ENCODE measurements at places on chromosomes 1 and 21. TPM values are rescaled to one million over a fixed set of nuclear protein-coding genes. Genes with fewer than 3 reads are reported as not detected.
A peak's percentile ranks its signal among the peaks of the same experiment; 100 is the strongest.

- peak; percentile 65 for DNase-seq
- no peaks in the 10 kb centered on the region for H3K27me3 ChIP-seq
- H3K27ac ChIP-seq = no peak overlapping the region
- no peak overlapping the region for H3K4me3 ChIP-seq
- H3K4me1 ChIP-seq = peaks cover 3% of the 10 kb centered on the region
Observed at GRCh38 chr1:246214708-246215509, 292.2 kb downstream of the SMYD3 start.

The MYBPH gene
- total RNA-seq = not detected

The HS2ST1 gene
- total RNA-seq = 19.3 TPM

DNA sequence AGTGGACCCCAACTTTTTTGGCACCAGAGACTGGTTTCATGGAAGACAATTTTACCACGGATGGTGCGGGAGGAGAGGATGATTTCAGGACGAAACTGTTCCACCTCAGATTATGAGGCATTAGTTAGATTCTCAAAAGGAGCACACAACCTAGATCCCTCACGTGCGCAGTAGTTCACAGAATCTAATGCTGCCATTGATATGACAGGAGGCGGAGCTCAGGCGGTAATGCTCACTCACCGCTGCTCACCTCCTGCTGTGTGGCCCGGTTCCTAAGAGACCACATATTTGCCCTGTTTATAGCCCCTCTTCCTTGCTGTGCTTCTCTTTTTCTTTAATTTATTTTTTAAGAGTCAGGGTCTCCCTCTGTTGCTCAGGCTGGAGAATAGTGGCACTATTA, 4.6 kb downstream of the NTRK1 start:
- H3K27ac ChIP-seq = no peak overlapping the region
- DNase-seq = no peak
- no peak overlapping the region for H3K4me3 ChIP-seq
- H3K27me3 ChIP-seq = no peaks in the 10 kb centered on the region

DNA sequence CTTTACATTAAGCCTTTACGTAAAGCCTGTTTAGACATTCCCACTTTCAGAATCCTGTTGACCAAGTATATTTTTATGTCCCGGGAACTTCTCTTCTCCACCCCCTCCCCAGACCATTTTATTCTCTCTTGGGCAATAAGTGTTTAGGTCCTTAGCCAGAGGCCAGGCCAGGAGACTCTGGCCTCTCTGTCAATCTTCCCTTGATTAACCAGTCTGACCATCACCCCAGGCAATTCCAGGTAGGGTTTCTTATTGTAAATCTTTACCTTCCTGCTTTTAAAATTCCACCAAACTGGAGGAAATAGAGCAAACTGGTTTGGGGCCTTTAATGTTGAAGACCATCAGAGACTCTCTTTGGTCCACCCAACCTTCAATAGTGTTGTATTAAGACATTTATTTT, 12.2 kb upstream of the IFI6 start:
- H3K27ac ChIP-seq = no peak overlapping the region
- no peak for DNase-seq
- no peaks in the 10 kb centered on the region for H3K4me1 ChIP-seq
- H3K4me3 ChIP-seq = no peak overlapping the region
- H3K36me3 ChIP-seq = no peaks in the 10 kb centered on the region

DNA sequence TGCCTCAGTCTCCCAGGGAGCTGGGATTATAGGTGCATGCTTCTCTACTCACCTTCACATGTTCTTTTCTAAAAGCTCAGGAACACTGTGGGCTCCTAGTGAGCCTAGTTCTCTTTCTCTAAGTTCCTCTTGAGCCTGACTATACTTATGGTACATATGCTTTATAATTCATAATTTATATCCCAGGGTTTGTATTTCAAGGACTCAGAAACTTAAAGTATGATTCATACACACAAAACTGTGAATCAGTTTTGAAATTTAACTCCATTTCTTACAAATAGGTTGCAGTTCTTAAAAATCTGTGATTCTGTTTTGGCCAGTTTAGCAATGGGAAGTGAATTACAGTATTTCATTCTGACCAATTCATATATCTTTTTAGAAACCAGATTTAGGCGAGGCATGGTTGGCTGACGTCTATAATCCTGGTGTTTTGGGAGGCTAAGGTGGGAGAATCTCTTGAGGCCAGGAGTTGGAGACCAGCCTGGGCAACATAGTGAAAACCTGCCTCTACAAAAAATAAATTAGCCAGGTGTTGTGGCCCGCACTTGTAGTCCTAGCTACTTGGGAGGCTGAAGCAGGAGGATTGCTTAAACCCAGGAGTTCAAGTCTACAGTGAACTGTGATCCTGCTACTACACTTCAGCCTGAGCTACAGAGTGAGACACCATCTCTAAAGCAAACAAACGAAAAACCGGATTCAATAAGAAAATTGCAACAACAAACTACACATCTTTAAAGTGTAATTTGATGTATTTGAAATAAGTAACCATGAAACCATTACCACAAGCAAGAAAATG, 15.6 kb downstream of the RASAL2 start:
- no peak overlapping the region for H3K4me3 ChIP-seq
- H3K27ac ChIP-seq = no peak overlapping the region
- H3K27me3 ChIP-seq = no peaks in the 10 kb centered on the region
- peaks cover 7% of the 10 kb centered on the region for H3K4me1 ChIP-seq

The SPOCD1 gene
- total RNA-seq = 8.1 TPM

The IGFN1 gene
- not detected for total RNA-seq

The TESK2 gene
- total RNA-seq = 5.4 TPM

The MCOLN2 gene
- total RNA-seq = 7.1 TPM

The SLC9C2 gene
- total RNA-seq = 0.98 TPM

The ARHGEF16 gene
- total RNA-seq = 13.1 TPM

The PLA2G2C gene
- not detected for total RNA-seq

GRCh38 chr21:44375281-44375651, 21.8 kb downstream of the TRPM2 start:
- H3K4me3 ChIP-seq = no peak overlapping the region
- no peaks in the 10 kb centered on the region for H3K36me3 ChIP-seq
- H3K27me3 ChIP-seq = no peaks in the 10 kb centered on the region
- H3K27ac ChIP-seq = no peak overlapping the region
- no peaks in the 10 kb centered on the region for H3K4me1 ChIP-seq

DNA sequence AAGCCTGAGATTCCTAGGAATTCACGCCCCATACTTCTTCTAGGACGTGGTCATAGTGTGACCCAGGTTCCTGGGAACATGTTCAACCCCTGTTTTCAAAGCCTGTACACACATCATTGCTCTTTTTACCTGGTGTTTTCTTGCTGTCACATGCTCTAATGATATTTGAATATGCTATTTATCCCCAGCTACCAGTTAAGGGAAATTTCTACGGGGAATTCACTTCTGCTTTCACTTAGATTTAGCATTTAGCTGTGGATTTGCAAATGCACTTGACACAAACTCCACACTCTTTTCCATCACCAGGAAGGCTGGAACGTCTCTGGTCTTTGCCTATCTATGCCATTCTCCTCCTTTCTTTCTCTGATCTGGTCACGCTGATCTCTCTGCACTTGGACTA, 11.3 kb upstream of the SAMSN1 start:
- no peak overlapping the region for H3K27ac ChIP-seq
- H3K4me3 ChIP-seq = no peak overlapping the region
- no peaks in the 10 kb centered on the region for H3K27me3 ChIP-seq
- no peak for DNase-seq

DNA sequence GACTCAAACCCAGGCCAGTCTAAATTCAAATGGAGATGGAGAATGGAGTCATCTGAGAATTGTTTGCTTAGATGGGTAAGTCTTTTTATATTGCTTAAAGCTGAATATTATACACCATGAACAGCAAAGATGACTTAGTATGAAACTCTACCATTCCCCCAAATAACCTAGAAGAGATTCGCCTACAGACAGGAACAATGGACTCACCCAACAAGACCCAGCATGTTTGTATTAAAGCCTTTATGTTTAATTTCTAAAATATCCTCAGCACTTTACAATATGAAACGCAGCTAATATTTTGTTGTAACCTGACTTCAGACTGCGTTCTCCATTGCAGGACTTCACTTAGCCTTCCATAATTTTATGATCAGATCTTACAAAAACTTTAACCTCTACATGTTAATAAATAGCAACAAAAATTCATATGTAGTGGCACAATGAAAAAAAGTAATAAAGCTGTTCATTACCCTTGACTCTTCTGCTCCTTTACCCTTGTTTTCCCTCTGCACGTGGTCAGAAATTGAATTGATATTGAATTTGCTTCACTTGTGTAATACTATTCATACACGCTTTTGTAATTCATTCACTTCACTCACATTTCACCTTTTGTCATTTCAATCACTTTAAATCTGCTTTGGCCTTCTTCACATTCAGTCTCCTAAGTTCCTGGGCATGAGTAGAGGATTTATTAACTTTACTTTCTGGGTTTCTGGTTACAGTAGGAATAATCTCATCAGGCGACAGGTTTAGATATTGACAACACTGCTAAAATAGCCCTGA, 177.3 kb upstream of the PTBP2 start:
- H3K4me3 ChIP-seq = no peak overlapping the region
- no peaks in the 10 kb centered on the region for H3K4me1 ChIP-seq
- H3K36me3 ChIP-seq = no peaks in the 10 kb centered on the region
- no peak overlapping the region for H3K27ac ChIP-seq
- no peaks in the 10 kb centered on the region for H3K27me3 ChIP-seq
- DNase-seq = no peak

- H3K27ac ChIP-seq = peak overlapping the region; percentile 17
- H3K36me3 ChIP-seq = no peaks in the 10 kb centered on the region
- DNase-seq = peak; percentile 53
- H3K4me1 ChIP-seq = peaks cover 17% of the 10 kb centered on the region
Observed at GRCh38 chr1:162213281-162213912, 143.9 kb downstream of the NOS1AP start.

The CD1B gene
- total RNA-seq = not detected

The S100A7A gene
- total RNA-seq = not detected

The DNM3 gene
- 30.4 TPM for total RNA-seq

DNA sequence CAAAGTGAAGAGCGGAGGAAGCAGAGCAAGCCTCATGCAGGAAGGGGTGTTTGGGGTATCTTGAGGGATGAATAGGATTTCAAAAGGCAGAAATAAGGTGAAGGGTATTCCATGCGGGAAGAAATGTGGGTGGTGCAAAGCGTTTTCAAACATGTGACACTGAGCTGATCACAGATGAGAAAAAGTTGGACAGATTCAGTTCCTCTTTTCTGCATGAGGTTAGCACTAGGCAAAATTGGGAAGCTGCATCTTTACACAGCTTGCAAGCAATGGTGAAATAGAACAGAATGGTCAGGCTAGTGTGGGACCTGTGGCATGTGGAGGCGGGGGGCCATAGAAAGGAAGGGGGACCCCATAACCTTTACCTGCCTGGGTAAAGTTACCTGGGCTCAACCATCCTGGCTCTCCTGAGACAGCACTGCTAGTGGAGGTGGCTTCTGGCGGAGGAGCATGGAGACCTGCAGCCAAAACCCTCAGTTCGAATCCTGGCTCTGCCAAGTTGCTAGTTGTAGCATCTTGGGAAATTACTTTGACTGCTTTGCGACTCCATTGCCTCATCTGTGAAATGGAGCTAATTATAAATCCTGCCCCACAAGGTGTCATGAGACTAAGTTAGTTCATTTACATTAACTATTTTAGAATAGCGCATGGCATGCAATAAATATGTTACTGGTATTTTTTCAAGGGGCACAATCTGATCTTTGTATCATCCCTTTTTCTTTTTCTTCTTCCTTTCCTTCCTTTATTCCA, 16.4 kb downstream of the KCNA10 start:
- no peaks in the 10 kb centered on the region for H3K4me1 ChIP-seq
- H3K36me3 ChIP-seq = no peaks in the 10 kb centered on the region
- no peaks in the 10 kb centered on the region for H3K27me3 ChIP-seq
- DNase-seq = no peak
- H3K27ac ChIP-seq = no peak overlapping the region
- no peak overlapping the region for H3K4me3 ChIP-seq

The CD84 gene
- 12.0 TPM for total RNA-seq

DNA sequence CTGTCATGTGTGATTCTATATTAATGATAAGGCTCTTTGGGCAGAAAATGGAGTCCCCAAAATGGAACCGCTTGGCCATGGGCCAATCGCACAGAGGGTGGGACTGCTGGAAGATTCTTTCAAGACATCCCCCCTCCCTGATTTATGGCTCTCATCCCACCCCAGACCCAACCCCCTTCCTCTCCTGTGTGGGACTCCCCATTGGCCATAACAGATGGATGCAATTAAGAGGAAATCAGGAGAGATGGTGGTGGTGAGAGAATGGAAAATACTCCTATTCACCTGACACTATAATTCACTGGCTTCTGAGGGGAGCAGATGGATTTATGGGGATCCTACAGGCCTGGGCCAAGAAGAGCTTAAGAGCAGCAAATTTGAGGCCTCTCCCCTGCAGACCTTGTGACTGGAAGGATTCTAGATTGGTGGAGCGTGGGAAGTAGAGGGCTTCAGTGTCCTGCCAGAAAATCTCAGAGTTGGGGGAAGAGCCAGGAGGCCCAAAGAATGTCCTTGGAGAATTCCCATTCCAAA, 1.7 kb downstream of the IGFN1 start:
- no peak for DNase-seq
- H3K27me3 ChIP-seq = no peaks in the 10 kb centered on the region
- no peaks in the 10 kb centered on the region for H3K4me1 ChIP-seq
- H3K4me3 ChIP-seq = no peak overlapping the region

DNA sequence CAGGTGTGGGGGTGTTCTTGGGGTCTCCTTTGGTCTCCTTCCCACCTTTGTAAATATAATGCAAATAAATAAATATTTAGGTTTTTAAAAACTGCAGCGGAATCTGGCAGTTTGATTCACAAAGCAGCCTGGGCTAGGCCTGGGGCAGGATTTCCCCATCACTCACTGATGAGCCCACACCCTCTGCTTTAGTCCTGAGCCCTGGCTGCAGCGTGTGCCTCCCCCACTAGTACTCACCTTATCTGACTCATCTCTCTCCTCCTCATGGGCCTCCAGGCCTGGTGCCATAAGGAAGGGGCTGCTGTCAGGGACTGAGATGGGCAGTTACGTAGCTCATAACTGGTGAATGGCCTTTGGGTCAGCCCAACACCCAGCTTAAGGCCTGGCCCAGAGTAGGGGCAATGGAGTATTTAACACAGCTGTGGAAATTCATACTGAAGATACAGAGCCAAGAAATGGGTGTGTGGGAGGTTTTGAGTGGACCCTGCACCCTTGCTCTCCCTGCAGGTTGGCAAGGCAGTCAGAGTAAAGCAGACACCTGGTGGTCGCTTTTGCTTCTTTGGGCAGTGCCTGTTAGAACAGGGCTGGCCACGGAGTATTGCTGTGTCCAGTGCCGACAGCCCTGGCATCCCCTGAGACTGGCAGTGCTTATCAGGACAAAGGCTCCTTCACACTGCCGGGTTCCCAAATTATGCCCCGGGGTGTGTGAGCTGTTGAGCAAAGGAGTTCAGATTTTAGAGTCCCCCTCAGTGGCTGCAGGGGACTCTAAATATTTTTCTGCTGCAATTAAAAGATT, 39.7 kb downstream of the AZIN2 start:
- H3K4me1 ChIP-seq = no peaks in the 10 kb centered on the region
- no peak overlapping the region for H3K27ac ChIP-seq

- no peak overlapping the region for H3K27ac ChIP-seq
- no peak for DNase-seq
- no peak overlapping the region for H3K4me3 ChIP-seq
- H3K27me3 ChIP-seq = no peaks in the 10 kb centered on the region
Observed at GRCh38 chr1:172600615-172601014, 58.3 kb upstream of the FASLG start.

Measured in upper lobe of left lung (tissue), 6 donors.